SJSA1 (cell line): ENCODE measurements at places on chromosomes 7 and 10.

DNA sequence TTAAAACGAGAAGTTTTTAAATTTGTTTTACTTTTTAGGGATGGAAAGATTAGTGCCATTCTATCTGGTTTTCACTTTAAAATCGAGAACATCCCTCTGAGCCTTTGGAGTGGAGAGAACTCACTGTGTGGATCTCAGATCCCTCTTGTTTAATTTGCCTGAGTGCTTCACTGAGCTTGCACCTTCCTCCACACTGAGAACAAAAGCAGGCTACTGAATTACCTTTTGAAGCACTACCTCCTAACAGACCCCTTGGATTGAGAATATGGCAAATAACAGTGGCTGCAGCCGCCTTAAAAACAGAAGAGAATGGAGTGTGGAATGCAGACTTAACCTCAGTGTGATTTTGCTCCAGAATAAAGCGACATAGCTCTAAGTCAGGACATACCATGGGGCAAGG lies 204.7 kb downstream of the CNTNAP2 start:
- DNase-seq, result no peak

DNA sequence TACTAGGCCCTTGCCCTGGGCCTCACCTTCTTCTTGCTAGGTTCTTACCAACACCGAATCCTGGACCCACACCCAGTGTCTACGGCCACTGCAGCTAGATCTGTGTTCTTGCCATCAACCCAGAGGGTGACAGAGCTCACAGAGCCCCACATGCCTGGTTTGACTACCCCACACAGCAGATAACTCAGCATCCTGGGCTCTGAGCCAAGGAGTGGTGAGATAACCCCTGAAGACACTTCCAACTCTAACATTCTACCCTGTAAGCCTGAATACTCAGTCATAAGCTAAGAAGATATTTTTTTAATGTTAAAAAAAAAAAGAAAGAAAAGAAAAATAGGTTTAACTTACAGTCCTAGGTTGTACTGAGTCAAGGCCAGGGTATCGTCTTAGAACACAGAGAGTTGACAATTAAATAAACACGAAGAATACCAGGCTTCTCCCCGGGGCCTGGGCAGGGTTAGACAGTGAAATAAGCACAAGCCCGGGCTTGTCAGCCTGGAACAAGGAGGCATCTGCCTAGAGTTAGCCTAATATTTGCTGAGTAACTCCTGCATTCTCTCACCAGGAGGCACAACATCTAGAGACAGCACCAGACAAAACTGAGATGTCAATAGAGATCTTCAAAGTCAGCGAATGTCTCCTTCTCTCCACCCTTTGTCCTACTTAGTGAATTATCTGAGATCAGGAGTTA lies 556.5 kb upstream of the LRRN3 start:
- DNase-seq, result peak; percentile 47

- DNase-seq, result no peak
Measured at GRCh38 chr10:8998751-8999150, 944.3 kb downstream of the GATA3 start.

- DNase-seq, result no peak
Measured at GRCh38 chr7:2175091-2175490, 57.7 kb downstream of the MAD1L1 start.

- DNase-seq, result no peak
Measured at GRCh38 chr10:91709394-91709798, 76.5 kb upstream of the PPP1R3C start.

GRCh38 chr10:96268341-96268909 lies 2.9 kb downstream of the BLNK start:
- DNase-seq, result no peak

GRCh38 chr10:77625379-77625778 lies 12.2 kb downstream of the KCNMA1 start:
- no peak for DNase-seq

DNA sequence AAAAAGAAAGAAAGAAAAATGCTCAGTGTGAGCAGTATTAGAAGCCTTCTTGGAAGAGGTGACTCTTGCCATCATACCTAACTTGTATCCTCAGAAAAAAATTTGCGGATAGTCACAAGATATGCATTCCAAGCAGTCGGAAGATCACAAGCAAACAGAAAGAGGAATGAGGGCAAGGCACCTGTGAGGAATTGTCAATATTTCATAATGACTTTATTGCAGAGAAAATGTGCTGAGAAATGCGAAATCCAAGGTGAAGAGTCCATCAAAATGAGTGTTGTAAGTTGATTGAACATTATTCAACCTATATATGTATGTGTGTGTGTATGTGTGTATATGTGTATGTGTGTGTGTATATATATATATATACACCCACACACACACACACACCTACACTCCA lies 1624.7 kb upstream of the LRRTM3 start:
- DNase-seq, result no peak

- no peak for DNase-seq
Measured at GRCh38 chr10:61257136-61257535, 196.0 kb downstream of the TMEM26 start.

DNA sequence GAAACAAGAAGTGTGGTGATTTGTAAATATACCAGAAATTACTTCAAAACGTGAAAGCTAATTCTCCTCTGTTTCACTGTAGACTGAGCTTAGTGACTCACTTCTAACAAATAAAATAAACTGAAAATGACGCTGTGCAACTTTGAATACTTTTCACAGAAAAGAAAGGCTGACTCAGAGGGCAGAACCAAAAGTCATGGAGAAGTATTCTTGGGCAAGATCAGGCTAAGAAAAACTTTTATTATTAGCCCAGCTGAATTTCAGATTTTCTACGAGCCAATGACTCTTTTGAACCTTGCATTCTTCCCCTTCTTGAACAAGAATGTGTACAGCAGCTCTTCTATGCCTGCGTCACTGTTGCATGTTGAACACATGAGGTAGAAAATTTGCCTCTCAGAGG lies 527.3 kb upstream of the GHITM start:
- peak; percentile 46 for DNase-seq
